Mammary epithelial cell (primary cell): ENCODE measurements at places on chromosomes 2 and 18. TPM values are rescaled to one million over a fixed set of nuclear protein-coding genes. Genes with fewer than 3 reads are reported as not detected.

CYP27A1 gene
- total RNA-seq, result 0.16 and 0.32 TPM in 2 replicates

VAMP8 gene
- total RNA-seq, result 92.2 and 166 TPM in 2 replicates

NAT8 gene
- total RNA-seq, result not detected in 2 replicates

COL4A3 gene
- total RNA-seq, result not detected

FRZB gene
- 0.17 TPM for total RNA-seq

FEZ2 gene
- 42.0 and 45.8 TPM in 2 replicates for total RNA-seq

LYG1 gene
- not detected for total RNA-seq

CABLES1 gene
- total RNA-seq, result 2.8 TPM

KCNG3 gene
- not detected in 2 replicates for total RNA-seq

SLC8A1 gene
- 27.5 TPM for total RNA-seq

MAB21L4 gene
- 0.17 TPM for total RNA-seq

NETO1 gene
- under 0.01 TPM for total RNA-seq

FECH gene
- total RNA-seq, result 63.0 TPM

WDR7 gene
- 9.8 and 18.7 TPM in 2 replicates for total RNA-seq

RAB17 gene
- 6.0 and 8.9 TPM in 2 replicates for total RNA-seq

APCDD1 gene
- 24.8 TPM for total RNA-seq

COBLL1 gene
- total RNA-seq, result 53.7 and 85.3 TPM in 2 replicates

NR4A2 gene
- total RNA-seq, result 1.1 and 1.3 TPM in 2 replicates

CGREF1 gene
- total RNA-seq, result 2.2 and 3.6 TPM in 2 replicates

TXNDC2 gene
- total RNA-seq, result not detected

SERPINB2 gene
- total RNA-seq, result 15.9 and 60.3 TPM in 2 replicates

SLC39A10 gene
- total RNA-seq, result 54.5 TPM
